Amygdala (tissue), 56 donors: ENCODE measurements at places on chromosomes 7 and 10.

GRCh38 chr10:17330501-17330900, 102.5 kb downstream of the VIM start:
- no peak for DNase-seq

DNA sequence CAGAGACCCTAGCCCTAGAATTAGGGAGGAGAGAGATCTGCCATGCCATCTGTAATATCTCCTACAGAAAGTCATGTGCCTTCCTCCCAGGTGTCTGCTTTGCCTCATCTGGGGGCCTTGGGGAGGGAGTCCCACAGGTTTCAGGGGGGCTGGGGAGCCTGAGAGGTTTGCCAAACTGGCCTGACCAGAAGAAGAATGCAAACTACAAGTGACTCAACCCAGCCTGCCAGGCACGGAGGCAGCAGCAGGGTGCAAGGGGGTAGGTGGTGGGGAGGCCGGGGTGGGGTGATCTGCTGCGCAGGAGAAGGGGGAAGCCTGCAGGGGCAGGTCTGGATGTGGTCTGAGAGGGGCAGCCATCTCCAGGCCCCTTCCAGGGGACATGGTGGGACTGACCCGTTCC, 9.6 kb upstream of the TRIM8 start:
- no peak for DNase-seq

GRCh38 chr7:143239813-143240212, 18.0 kb downstream of the TAS2R40 start:
- no peak for DNase-seq

- no peak for DNase-seq
Measured at GRCh38 chr10:68133523-68133922, 24.2 kb downstream of the MYPN start.

DNA sequence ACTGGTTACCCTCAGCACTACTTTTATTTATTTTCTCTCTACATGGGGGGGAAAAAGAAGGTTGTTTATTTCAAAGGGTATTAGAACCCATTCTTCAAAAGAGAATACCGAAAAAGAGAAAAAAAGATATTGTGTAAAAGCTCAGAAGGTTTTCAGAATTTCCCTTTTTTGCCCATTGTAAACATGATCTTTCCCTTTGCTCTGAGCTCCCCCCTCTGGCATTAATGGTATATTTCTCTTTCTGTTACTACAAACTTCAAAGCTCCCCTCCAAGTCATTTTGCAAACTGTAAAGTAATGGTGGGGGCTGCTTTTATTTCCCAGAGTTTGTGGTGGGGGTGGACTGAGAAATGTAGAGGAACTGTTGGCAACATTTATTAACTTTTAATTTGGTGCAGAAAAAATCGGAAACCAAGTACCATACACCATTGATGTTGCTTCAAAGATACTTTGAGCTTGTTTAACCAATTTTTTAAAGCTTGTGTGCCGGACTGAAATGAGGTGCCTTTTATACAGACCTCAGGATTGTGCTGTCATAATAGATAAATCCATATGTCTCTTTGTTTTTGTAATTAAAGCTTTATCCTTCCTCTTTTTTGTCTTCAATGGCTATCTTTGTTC, 181.5 kb downstream of the EXOC4 start:
- DNase-seq: no peak

DNA sequence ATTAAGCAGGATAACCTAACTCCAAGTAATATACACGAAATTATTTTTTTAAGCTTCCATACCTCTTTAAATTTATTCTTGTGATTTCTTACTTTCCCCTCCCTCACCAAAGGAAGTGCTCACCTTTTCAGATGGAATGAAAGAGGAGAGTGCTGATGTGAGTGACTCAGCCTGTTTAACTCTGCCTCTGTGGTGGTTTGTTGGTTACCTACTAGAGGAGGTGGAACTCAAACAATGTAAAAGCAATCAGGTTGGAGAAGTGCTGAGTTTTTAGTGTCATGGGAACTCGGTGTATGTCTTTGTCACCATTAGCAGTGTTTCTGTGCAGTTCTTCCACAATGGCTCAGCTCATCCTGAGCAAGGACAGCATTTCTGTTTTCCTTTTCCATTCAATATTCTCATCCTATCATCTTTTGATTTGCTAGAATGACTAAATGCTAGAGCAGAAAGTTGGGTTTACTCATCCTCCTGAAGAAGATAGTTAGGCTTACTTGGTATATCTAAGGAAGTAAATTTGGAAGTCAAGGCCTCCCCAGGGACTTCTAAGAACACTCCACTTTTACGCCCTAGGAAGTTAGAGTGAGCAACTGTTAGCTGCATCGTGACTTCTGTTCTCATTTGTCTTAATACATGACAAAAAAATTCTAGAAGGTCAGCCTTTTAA, 6.0 kb downstream of the ADD3 start:
- DNase-seq: no peak

DNA sequence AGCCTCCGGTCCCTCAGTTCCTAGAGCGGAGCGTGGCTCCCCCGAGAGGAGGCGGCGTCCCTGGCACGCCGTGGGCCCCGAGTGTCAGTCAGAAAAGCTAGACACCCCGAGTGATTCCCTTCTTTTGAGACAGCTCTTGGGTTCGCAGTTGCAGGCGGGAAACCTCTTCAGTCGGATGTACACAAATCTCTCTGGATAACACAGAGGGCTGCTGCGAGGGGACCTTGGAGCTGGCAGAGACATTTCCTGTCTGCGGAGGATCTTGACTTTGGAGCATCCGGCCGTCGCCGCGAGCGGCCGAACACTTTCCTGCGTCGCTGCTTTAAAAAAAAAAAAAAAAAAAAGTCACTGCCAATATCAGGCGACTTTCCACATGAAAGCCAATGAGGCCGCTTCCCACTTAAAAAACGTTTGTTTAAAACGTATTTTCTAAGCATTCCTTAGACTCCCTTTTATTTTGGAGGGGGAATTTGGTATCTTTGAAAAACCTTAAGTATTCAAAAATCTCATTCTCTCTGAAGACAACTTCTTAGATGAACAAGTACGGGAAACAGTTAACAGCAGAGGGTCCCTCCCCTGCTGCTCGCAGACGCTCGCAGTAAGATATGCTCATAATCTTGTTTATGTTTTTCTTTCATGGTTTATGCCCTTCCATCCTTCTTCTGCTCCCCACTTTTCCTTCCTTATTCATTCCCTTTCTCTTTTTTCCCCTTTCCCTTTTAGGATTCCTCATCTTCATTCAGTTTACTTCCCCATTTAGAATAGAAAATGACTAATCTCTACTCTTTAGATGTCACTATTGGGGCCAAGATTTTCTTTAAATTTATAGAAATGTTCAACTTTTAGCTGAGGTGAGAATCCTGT, 10.0 kb downstream of the HHEX start:
- DNase-seq: no peak

DNA sequence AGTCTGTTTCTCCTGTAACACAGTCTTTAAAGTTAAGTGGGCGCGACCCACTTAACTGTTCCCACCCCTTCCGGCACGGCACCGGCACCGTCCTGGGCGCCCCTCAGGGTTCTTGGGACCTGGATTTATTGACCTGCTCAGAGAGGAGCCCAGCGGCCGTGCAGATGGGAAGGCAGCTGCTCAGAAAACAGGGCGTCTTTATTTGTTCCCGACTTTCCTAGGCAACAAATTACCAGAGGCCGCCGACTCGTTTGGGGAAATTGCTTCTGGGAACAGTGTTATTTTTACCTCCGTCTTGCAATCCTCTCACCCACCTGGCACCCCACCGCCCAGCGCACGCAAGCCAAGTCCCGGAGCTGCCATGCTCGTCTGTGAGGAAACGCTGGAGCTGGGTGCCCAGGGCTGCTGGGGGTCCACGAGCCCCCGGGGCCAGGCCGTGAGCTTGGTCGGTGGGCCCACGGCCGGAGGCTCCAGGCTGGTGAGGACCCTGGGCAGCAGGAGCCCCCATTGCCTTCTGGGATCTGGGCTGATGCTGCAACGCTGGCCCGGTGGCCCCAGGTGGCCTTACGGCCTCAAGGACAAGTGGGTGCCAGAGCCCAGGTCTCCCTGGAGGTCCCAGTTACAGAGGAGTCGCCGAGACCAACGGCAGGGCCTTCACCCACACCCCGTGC, 14.9 kb upstream of the ADGRA1 start:
- DNase-seq: no peak

- DNase-seq: no peak
Measured at GRCh38 chr7:29258951-29259350, 64.4 kb downstream of the CHN2 start.

DNA sequence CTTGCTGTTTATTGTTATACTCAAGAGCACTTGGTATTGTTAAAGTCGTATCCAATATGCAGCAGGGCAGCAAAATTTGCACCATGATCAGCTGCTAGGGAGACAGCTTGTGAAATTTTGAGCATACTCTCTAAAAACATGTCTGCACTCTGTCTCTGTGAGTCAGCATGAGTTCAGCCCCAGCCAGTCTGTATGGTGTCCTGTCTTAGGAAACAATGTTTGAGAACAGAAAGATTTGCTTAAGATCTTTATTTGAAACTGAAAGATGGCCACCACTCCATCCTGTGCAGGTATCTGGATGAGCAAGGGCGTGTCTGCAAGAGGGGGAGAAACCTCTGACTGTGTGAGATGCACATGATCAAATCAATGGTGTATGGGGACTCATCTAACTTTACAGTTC, 97.1 kb downstream of the GNAI1 start:
- DNase-seq: no peak

GRCh38 chr10:88115968-88116367, 252.5 kb downstream of the PTEN start:
- no peak for DNase-seq

GRCh38 chr10:99062591-99062990, 173.1 kb downstream of the HPSE2 start:
- DNase-seq: no peak

DNA sequence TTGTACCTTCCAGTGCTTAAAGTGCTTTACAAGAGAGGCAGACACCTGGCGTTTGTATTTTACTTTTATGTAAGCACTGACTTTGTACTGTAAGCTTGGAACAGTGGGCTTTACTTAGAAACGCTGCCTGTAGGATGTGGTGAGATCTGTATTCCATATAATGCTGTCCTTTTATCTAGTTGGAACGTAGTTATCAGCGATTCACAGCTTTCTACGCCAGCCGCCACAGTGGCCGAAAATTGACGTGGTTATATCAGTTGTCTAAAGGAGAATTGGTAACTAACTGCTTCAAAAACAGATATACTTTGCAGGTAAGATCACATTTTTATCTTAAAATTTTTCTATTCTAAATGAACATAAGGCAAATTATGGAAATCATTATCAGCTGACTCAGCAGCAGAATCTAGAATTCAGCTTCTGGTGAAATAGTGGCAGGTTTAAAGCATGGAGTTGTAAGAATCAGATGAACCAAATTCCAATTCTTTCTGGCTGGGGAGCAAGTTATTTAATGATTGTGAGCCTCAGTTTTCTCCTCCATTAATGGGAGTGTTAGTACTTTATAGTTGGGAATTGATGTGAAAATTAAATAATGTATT, 91.5 kb downstream of the CUL1 start:
- no peak for DNase-seq

GRCh38 chr7:111138193-111138569, 47.3 kb downstream of the LRRN3 start:
- DNase-seq: no peak
